ENCODE measurements at places on chromosomes 5 and 9. TPM values are rescaled to one million over a fixed set of nuclear protein-coding genes. Genes with fewer than 3 reads are reported as not detected.

DNA sequence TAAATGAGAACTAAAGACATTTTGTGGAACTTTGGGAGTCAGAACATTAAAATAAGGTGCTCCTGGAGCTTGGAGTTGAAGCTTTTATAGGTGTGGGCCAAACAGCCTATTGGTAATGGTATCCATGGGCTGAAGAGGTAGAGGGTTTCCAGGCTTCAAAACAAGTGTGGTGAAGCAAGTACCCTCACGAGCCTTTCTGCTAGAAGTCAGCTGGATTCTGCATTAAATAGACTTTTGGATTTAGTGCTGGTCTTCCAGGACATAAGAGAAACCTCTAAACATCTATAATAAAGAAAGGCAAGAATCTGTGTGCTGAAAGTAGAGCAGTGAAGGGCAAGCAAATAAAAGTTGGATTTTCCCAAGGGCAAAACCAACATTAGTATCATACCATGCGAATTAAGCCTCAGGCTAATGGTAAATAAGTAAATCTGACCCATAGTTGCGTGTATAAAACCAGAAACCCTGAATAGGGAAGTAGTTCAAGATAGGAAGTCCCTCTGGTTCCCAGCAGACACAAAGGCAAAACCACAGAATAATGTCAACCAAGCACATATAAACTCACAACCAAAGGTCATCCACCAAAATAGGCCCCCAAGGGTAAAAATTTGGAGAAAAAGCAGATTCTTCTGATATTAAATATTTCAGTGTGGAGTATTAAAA, 306.3 kb downstream of the TLE4 start:
- no peak for DNase-seq

GRCh38 chr5:172194985-172195774, 1.2 kb downstream of the EFCAB9 start:
- DNase-seq = peak; percentile 49

DNA sequence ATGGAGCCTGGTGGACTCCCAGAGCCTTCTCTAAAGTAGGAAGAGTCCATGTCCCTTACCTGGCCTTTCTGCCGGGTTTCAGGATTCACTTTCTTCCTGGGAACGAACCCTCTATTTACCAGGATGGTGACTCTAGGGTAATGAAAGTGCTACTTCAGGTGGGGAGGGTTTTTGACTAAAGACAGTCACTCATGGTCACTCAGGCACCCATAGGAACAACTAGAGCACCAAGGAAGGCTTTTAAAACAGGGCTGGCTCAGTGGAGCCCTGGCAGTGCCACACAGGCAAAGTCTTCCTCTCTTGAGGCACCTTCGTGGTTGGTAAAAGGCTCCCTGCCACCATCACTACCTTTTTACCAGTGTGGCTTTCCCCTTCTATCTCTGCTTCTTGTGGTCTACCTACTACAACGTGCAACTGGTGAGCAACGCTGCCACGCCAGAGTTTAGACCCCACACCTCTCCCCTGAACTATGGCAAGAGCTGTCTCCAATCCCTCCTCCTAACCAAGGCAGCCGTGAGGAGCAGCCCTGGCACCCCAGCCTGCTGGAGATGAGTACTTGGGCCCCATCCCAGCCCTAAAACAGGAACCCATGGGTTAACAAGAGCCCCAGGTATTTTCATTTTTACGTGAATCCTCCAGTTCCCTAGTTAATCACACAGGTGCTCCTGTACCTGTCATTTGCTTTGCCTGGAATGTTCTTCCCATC, 3.5 kb downstream of the SURF1 start:
- no peak for DNase-seq

DNA sequence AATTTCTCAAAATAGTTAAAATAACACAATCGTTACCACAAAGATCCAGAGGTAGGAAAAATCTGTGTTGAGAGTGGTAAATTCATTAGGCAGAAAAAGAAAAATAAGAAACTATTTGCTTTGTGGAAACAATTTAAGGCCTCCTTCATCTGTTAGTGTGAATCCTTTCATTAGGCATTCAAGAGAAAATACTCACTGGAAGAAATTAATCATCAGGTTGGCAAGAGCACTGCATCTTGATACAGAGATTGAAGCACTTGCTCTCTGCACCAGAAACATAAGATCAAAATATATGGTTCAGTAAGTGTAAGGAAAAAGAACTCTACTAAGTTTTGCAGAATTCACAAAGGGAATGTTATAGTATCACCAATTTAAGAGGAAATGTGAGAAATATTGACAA, 44.4 kb downstream of the TTC39B start:
- no peak for DNase-seq

DNA sequence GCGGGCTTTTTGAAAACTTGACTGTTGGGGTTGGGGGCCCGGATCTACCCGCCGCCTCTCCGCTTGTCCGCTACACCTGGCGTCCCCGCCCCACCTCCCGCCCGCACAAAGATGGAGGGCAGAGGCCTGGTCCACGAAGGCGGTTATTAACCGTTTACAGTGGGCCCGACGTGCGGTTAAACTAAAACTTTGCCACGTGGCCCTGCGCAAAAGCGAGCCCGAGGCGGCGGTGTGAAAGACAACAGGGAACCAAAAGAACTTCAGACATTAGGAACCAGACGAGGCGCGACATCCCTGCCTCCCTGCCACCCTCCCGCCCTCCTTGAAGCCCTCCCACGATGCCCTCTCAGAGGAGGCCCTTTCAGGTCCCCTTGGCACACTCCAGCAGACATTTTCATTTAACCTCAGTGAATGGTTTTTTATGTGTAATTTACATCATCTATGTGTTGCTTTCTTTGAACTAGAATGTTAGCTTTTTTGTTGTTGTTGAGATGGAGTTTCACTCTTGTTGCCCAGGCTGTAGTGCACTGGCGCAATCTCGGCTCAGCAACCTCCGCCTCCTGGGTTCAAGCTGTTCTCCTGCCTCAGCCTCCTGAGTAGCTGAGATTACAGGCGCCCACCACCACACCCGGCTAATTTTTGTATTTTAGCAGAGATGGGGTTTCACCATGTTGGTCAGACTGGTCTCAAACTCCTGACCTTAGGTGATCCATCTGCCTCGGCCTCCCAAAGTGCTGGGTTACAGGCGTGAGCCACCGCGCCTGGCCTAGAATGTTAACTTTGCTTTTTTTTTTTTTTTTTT, 999 bp upstream of the HNRNPA0 start:
- no peak for DNase-seq

GRCh38 chr5:142012186-142012785, 541 bp downstream of the GNPDA1 start:
- no peak for DNase-seq

DNA sequence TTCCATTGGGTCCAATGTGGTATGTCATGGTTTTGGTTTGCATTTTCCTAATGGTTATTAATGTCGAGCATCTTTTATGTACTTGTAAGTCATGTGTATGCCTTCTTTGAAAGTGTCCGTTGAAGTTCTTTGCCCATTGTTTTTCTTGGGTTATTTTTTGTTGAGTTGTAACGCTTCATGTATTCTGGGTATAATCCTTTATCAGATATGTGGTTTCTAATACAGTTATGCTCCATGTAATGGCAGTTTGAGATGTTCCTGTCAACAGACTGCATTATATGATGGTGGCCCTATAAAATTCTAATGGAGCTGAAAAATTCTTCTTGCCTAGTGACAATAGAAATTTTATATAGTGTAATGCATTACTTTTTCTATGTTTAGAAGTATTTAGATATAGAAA, 17.2 kb downstream of the RIC1 start:
- DNase-seq = no peak

DNA sequence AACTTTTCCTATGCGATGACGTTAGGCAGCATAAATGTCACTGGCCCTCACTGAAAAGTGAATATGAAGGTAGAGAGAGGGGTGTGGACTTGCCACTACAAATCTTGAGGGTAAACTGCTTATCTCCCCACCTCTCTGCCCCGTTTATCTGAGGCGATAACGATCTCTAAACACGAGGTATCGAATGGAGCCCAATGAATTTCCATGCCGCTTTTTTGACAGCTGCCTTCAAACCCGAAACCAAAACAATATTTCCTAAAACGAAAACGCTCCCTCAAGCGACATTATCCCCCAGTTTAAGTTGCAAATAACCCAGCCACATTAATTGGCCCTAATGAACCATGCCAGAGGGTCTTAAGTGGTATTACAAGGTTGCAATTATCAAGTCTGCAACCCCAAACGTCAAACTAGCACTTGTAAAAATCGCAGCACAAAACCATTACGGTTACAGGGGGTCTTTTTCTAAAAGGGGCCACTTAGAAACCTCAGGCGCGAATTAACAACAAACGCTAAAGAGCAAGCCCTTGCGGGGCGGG, 1.4 kb downstream of the NR3C1 start:
- no peak for DNase-seq

DNA sequence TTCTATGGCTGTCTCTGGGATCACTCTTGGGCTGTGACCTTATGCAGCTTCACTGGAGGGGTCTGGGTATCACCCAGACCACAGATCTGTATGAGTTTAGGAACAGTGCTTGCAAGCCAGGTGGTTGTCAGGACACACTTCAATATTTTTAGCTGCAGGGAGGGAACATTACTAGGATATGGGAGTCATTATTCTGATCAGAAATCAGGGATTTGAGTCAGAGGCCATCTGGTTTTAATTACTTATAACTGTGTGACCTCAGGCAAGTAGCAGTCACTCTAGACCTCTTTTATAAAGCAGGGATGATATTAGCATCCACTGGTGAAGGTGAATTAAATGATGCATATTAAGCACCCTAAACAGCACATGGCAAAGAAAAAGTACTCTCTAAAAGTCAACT, 60.1 kb upstream of the NMUR2 start:
- DNase-seq = no peak

GRCh38 chr9:104808035-104808614, 44.2 kb downstream of the NIPSNAP3B start:
- DNase-seq = no peak

GRCh38 chr9:89808076-89808755, 203.4 kb downstream of the GADD45G start:
- DNase-seq = no peak

- DNase-seq = no peak
Measured at GRCh38 chr5:171438738-171439137, 19.3 kb downstream of the FGF18 start.

GRCh38 chr5:36751886-36752285, 124.7 kb upstream of the NIPBL start:
- no peak for DNase-seq

DNA sequence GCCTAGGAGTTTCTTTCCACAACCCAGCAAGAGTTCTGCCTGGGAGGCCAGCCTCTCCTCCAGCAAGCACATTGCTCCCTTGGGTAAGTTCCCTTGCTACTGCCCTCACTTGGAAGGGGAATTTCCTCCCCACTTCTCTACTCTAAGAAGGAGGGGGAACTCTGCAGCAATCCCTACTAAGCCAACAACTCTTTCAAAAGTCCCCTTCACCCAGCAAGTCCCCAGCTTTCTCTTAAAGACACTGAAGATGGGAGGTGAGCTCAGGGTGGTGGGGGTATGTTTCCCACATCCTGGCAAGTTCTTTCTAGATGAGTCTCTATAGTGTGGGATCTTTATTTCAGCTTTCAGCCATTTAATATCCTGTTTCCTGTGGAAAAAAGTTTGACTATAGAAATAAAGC, 49.0 kb downstream of the PDE8B start:
- DNase-seq = no peak

DNA sequence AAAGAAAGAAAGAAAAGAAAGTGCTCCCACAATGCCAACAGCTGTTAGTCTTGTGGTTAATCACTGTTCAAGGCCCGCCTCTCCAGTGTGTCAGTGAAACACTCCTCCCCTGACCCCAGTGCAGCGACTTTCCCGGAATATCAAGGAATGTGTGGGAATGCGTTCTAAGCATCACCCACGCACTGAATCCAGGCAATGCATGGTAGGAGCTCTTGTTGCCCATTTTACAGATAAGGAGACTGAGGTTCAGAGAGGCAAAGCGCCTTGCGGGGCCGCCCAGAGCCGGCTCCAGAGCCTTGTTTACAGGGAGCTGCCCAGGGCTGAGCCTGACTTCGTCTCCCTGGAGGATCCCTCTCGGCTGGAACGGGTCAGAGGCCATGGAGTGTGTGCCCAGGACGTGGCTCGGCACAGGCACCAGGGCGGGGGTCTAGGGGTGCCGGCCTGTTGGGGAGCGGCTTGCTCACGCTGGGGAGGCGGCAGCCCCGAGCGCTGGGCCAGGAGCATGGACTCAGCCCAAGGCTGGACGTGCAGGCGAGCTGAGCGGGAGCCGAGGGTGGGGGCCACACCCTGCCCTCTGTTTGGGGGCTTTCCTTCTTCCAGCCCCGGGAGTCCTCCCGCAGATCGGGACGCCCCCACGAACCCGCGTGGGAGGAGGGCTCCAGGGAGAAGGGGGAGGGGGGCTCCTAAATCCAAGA, 823 bp downstream of the ST6GALNAC6 start:
- DNase-seq = no peak

DNA sequence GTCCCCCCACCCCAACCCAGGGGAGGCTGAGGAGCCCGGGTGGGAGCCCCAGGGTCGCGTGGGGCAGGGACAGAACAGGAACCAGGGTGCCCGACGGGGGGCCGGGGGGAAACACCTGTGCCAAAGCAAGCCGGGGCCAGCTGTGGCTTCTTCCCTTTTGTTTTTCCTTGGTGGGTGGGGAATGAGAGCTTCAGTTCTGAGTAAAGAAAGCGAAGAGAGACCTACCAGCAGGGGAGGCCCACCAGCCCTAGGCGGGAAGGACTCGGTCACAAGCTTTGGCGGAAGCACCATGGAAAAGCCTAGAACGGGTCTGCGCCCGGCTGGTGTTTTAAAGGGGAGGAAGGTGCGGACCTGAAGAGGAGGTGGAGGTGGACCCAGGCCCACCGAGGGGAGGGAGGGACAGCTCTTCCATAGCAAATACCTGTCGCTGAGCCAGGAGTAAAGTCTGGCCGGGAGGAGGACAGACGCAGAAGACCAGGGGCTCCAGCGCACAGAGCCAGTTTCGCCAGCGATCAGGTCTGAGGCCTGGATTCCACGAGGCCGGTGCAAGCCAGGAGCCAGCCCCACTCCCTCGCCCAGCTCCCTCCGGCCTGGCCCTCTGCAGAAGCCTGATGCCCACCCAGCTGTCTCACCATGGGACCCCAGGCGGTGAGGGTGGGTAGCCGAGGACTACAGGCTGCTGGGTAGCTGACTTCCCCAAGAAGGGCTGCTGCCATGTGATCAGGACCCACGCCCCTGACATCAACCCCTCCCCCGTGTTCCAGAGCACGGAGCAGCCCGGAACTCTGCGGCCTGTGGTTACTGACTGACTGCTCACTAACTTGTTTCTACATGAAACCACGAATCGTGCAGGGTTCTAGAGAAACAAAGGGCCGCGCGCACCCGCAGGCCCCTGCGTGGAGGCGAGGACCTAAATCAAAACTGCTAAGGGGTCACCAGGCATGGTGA, 849 bp upstream of the MGAT1 start:
- peak; percentile 90 for DNase-seq

- DNase-seq = no peak
Measured at GRCh38 chr5:80654054-80654390, 430 bp upstream of the MSH3 start.

GRCh38 chr5:166624573-166624972, 1666.9 kb upstream of the WWC1 start:
- no peak for DNase-seq

DNA sequence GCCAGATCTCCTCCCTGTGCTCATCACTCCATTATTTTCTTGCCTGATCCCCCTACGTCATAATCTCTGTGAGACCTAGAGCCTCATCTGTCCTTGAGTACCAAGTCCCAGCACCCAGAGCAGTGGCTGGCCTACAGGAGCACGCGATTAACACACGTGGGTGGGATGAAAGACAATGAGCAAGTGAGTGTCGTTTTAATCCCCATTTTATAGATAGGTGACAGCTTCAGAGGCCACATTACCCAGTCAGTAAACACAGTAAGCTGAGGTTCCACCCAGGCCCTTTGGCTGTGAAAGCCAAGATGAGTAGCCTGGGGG, 17.3 kb downstream of the TRUB2 start:
- no peak for DNase-seq

TRAF1 gene
- 1.6 TPM for total RNA-seq

EPB41L4B gene
- 48.6 TPM for total RNA-seq

TMC1 gene
- 0.48 TPM for total RNA-seq

SLC9A3 gene
- 1.1 TPM for total RNA-seq
